ENCODE measurements at places on chromosomes 3 and 15.

DNA sequence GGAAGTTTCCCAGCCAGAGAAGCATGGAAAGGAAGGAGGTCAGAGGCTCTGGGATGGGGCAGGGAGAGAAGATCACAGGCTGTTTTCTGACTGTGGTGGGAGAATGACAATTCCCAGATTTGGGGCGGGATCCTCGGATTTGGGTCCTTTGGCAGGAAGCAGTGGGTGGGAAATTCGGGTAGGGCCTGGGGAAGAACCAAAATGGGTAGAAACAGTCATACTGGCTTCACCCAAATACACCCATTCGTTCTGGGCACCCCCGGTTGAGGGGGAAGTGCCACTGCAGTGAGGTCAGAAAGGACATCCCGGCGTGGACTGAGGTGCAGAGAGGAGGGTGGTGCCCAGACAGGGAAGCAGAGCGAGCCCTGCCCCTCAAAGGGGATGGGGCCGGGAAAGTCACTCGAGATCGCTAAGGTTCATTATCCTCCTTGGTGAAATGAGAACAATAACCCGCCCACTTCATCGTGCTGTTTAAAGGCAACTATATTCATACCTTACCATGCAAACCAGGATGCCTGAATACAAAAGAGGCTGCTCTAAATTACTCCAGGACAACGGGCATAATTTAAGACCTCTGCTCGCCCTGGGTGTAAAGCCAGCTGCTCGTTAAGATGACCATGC lies 28.8 kb downstream of the TNK2 start:
- no peak for DNase-seq

DNA sequence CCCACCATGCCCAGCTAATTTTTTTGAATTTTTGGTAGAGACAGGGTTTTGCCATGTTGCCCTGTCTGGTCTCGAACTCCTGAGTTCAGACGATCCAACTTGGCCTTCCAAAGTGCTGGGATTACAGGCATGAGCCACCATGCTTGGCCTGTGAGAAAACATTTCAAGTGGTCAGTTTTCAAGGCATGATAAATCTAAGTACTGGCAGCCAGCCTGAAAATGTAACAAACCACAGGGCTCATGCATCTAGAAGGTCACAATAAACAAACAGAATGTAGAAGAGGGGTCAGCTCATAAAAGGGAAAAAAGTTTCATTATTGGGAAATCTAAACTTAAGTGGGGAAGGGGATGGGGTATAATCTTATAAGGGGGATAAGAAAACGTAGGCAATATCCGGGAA lies 39.9 kb downstream of the PPCDC start:
- DNase-seq = no peak

GRCh38 chr3:23275814-23276213 lies 72.7 kb downstream of the UBE2E2 start:
- no peak for DNase-seq

GRCh38 chr15:60408463-60408981 lies 10.7 kb upstream of the ANXA2 start:
- DNase-seq = no peak

DNA sequence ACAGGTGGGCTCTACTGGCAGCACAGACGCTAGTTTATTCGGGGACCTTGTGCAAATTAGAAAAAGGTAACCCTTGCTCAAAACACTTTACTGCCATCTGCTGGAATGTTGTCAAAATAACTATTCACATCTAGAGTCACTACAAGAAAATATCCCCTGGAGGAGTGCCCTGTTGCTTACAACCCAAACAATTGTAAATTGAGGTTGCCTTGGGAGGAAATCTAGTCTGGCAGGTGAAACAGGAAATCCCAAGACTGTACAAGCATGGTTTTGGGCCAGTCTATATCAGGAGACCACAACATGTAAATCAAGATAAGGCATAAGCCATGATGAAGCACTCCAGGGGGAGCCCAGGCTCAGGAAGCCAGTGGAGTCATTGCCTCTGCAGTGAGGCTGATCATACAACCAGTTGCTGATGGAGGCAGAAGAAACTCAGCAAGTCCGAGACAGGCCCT lies 136.8 kb upstream of the ACP3 start:
- no peak for DNase-seq

GRCh38 chr3:168511428-168512014 lies 415.8 kb upstream of the GOLIM4 start:
- no peak for DNase-seq

DNA sequence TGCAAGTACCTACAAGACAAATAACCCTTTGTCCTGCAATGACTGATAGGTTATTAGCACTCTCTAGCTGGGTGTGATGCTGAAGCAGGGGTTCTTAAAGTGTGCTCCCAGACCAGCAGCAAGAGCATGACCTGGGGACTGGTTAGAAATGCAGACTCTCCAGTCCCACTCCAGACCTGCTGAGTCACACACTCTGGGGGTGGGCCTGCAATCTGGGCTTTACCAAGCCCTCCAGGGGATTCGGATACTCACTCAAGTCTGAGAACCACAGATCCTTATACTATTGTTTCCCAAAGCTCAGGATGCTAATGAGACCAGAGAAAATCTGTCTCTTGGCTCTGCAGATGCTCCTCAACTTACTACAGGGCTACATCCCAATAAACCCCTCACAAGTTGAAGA lies 142.1 kb upstream of the RAD18 start:
- DNase-seq = no peak

GRCh38 chr3:189236352-189236751 lies 64.6 kb downstream of the TPRG1 start:
- DNase-seq = no peak

GRCh38 chr3:75737831-75738493 lies 47.4 kb downstream of the ZNF717 start:
- DNase-seq = no peak

DNA sequence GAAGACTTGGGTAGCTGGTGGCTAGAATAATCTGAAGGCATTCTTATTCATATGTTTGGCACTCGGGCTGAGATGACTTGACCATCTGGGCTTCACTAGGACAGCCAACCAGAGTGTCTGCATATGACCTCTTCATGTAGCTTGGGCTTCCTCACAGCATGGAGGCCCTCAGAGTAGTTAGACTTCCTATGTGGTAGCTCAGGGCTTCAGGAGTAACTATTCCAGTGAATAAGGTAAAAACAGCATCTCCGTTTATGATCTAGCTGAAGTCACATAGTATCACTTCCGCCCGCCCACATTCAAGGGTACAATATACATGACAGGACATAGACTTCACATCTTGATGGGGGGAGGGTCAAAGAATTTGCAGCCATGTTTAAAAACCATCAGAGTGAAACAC lies 18.9 kb upstream of the CMTM8 start:
- no peak for DNase-seq

DNA sequence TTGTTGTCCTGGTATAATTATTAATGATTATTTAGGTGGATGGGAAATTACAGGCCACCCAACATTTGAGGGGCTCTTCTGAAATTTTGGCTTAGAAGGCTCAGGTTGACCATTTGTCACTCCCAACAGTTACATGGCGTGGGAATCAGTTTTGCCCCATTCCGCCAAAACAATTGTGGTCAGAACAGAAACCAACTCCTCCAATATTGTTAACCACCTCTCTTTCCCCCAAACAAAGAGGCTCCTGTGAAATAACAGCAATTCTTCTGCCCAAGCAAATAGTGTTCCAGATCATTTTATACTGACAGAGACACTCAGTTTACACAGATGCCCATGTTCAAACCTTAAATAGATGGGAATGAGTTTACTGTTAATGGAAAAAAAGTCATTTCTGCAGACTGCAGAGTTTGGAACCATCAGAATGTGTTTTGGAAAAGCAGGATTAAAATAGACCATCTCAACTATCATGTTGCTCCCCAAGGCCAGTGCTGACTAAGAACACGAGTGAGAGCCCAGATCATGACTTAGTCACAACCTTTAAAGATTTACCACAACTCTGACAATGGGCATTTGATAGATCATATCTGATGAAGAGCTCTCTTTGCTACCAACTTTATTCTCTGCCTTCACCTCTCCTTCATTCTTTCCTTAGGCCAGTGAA lies 102.1 kb downstream of the DUT start:
- DNase-seq = no peak

DNA sequence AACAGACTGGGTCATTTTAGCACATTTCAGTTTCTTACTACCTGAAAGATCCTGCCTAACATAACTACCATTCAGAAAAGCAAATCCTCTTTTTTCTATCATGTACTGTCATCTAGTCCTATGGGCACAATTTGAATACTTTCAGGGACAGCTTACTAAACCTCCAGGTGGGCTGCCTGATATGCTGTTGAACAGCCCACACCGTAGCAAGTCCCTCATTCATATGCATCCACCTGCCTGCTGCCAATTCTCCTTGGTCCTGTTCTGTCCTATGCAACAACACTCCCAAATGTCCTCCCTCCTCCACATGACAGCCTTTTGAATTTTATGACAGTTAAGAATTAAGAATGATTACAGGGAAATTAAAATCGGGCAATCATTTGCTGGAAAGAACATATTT lies 137.9 kb downstream of the KCNAB1 start:
- DNase-seq = no peak

Measured in left lung (tissue), 14 donors.